Osteoblast (primary cell): ENCODE measurements at places on chromosomes 11 and 22.

DNA sequence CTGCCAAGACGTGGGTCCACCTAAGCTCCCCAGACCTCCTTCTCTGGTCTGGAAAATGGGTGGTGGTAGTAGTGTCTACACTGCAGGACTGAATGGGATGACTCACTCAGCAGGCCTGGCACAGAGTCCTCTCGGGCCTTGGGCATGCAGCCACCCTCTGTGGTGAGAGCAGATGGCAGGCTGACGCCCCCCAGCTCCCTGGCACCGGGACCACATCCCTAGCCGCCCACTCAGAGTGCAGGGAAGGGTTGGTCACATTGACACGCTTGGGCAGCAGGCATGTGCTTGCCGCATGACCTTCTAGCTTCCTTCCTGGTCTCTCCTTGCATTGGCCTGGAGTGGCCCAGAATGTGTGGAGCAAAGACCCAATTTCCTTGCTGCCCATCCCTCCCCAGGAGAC, 30.7 kb upstream of the PRODH start:
- DNase-seq = peak; percentile 63

DNA sequence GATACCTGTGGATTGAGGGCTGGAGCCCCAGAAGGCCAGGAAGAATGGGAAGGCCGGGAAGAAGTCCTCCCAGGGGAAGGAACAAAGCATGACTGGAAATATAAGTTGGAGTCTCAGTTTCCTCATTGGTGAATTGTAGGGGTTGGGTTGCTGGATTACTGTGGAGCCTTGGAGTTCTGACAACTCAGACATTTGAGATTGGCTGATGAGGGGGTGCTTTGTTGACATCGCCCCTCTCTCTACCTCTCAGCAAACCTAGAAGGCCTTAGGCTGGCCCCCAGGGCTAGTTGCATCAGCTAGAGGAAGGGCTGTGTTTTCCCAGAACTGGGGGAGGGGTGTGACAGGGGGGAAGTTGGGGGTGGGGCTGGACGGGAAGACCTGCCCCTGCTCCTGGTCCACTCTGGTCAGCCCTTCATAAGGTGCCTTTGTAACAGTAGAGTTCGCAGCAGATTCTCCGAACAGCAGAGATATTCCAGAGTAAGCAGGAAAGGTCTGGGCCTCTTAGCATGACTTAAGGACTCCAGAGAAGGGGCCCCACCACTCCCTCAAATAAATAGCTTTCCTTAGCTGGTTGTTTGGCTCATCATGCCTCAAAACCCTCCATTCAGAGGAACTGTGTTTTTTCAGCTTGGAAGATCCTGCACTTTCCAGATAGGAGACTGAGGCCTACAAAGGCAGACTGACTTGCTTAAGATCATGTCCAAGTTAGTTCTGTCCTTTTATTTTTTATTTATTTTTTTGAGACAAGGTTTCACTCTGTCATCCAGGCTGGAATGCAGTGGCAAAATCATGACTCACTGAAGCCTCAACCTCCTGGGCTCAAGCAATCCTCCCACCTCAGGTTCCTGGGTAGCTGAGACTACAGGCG, 12.5 kb upstream of the THRSP start:
- peak; percentile 85 for DNase-seq

- DNase-seq = no peak
Observed at GRCh38 chr22:19477321-19478044, 1.5 kb downstream of the UFD1 start.

GRCh38 chr11:120778685-120779490, 245.0 kb upstream of the TBCEL start:
- no peak for DNase-seq

GRCh38 chr11:12242966-12243365, 132.6 kb downstream of the MICAL2 start:
- DNase-seq = peak; percentile 43

DNA sequence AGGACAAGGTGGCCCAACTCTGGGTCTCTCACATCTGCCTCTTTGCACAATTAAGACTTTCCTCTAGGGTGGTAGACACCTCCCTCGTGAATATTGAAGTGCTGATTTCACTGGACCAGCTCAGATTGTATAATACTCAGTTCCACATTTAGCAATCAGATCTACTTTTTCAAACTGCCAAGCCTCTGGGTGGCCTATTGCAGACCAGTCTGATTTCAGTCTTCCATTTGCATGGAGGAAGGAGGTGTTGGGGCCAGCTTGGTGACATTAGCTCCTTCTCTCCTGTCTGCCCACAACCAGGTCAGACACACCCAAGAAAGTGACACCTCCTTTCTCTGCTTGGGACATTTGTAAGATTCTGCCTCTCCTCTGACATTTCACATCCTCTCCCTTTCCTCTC, 78.2 kb downstream of the PPFIBP2 start:
- no peak for DNase-seq

DNA sequence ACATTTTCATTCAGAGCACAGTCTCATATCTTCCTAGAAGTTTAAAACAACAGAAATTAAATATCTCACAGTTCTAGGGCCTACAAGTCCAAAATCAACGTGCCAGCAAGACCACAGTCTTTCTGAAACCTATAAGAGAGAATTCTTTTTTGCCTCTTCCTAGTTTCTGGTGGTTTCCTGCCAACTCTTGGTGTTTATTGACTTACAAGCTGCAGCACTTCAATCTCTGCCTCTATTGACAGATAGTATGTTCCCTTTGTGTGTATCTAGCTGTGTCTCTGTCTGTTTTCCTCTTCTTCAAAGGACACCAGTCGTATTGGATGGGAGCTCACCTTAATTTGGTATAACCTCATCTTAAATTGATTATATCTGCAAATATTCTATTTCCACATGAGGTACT, 347.5 kb downstream of the DCDC1 start:
- no peak for DNase-seq

GRCh38 chr11:24496736-24497725, at the start of gene LUZP2:
Gene LUZP2 (plus strand): TSS chr11:24497053.
- DNase-seq = peak; percentile 50

DNA sequence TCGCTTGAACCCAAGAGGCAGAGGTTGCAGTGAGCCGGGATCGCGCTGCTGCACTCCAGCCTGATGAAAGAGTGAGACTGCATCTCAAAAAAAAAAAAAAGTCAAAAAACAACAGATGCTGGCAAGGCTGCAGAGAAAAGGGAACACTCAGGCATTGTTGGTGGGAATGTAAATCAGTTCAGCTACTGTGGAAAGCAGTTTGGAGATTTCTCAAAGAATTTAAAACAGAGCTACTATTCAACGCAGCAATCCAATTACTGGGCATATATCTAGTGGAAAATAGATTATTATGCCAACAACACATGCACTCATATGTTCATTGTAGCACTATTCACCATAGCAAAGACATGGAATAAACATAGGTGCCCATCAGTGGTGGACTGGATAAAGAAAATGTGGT, 89.7 kb downstream of the EFCAB6 start:
- DNase-seq = no peak

- DNase-seq = no peak
Observed at GRCh38 chr11:82811369-82811768, 77.7 kb upstream of the FAM181B start.
